ENCODE measurements at places on chromosomes 7 and 10.

- DNase-seq = no peak
Observed at GRCh38 chr7:36281945-36282717, 107.5 kb upstream of the ANLN start.

DNA sequence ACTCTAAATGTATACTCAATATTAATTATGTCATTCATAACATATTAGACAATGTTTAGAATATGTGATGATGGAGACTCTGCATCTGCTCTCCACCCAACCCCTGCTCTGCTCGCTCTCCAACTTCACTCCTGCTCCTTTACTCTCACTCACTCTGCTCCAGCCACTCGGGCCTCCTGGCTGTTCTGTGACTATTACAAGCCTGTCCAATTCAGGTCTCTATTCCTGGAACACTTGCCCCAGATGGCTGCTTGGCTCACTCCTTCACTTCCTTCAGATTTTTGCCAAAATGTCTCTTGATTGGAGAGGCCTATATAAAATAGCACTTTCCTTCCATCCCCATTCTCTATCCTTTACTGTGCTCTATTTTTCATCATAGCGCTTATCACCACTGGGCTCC is 84.8 kb downstream of the HBP1 start:
- peak; percentile 91 for DNase-seq

DNA sequence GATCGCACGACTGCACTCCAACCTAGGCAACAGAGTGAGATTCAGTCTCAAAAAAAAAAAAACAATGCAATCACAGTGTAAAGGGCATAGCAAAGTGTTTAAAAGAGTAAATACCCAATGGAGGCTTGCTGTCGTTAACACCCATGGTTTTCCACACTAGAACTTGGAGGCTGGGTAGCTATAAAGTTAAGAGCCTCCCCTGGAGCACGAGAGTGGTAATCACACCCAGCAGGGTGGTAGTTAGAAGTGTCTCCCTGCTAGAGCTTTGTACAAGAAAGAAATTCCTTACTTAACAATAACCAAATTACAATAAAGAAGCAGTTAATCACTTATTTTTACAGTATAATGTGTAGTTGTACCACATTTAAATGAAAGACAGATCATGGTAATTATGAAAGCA is 1078.9 kb downstream of the NRG3 start:
- DNase-seq = no peak

DNA sequence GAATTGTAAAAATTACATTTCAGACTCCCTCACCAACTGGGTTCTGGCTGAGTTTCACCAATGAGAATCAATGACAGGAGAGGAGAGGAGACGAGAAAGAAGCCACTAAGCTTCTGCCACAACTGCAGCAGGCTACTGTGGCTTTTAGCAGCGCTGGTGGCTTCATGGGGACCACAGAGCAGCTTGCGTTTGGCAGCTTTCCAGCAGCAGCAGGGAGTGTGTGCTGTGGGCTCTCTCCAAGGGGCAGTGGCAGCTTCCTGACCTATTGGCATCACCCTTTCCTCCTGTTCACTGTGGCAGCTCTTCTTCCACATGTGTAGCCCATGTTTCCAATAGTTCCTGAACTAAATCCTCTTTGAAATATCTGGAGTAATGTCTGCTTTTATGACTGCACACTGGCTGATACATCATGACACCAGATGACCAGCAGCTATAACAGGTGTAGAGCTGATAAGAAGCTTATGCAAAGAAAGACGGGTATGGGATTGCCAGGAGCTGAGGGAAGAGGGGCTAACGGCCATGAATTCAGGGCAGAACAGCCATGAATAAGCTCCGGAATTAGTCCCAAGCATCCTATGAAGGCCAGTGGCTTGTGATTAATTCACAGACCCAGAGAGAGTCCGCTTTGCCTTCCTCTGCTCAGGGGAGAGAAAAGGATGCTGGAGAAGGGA is 46.8 kb downstream of the KCNH2 start:
- DNase-seq = no peak

- no peak for DNase-seq
Observed at GRCh38 chr7:117470777-117471176, 9.0 kb upstream of the CFTR start.

- no peak for DNase-seq
Observed at GRCh38 chr10:129914153-129914855, 49.8 kb downstream of the EBF3 start.

DNA sequence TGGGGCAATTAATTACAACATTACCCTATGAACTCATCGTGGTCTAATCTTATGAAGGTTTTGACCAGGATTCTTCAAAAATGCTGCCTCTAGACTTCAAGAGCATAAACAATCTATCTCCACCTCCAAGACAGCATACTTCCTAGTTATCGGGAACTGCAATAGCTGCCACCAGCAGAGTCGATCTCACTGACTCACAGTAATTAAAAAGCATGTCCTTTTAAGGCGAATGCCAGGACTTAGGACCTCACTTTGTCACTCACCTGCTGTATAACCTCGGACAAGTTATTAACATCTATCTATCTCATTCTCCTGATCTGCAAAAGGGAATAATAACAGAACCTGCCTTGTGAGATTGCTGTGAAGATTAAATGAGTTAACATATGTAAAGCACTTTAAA is 666.0 kb upstream of the COBL start:
- DNase-seq = no peak

DNA sequence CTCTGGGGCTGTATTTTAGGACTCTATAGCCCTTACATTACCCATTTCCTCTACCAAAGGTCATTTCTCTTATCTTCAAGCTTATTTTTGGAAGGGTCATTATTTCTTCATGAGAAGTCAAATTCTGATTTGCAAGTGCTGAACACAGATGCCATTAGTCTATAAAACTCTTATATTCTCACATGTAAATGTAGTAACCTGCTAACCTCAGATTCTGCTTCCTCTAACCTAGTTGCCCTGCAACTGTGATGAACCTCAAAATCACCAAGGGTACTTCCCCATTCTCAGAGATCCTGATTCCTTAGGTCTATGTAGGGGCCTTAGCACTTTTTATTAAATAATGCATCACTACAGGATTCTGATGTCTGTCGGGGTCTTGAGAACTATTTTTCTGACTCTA is 6.3 kb downstream of the FAS start:
- no peak for DNase-seq

DNA sequence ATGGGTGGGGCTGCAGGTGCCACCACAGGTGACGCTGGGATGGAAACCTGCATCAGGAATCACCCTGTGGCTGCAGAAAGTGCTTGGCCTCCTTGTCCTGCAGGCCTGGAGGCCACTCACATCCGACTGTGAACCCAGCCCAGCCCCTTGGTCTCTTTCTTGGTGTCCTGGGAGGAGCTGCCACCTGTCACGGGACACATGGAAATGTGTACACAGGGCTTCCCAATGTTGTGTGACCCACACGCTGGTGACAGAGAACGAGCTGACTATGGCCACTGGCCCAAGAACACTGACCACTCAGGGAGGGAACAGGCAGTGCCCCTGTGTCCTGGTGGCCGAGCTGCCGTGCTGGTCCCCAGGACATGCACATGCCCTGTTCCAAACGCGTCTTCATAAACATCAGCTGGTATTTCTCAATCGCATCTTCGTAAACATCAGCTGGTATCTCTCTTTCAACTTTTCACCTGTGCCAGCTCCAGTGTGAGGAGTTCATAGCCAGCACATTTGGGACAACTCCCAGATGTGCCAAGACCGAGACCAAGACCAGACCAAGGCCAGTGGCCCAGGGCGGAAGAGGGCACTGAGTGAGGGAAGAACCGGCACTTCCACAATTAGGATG is 57.9 kb upstream of the INPP5A start:
- DNase-seq = no peak

DNA sequence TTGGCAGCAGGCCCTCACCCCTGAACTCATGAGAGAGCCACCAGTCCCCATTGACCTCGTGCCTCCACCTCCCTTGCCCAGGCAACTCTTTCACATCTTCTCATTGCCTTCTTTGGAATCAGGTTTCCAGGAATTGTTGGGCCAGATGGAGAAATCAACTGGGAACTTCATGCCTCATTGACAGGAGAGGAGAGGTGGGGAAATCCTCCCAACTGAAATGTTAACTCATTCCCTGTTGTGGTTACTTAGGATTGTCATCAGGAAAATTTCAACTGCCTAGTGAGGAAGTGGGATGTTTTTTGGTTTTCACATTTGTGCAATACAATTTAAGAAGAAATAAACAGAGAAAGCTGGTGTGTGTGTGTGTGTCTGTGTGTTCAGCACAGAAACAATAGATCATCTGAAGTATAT is 106.6 kb upstream of the INHBA start:
- no peak for DNase-seq

DNA sequence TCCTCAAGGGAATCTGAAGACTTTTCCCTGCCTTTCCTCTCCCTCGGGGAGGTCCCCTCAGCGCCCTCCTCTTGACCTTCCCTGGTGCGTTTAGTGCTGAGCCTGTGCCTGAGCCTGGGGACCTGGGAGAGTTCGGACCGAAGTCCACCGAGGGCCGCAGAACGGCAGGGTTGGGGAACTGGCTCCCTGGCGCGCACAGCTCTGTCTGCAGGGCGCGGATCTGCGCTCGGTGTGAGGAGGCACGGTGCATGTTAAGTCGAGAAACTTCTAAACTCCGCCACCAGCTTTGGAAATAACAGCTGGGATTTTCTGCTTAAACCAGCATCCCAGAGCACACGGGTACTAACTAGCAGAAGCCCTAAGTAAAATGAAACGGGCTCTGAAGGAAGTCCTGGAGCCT is 44.2 kb upstream of the SLC29A4 start:
- DNase-seq = no peak
